ENCODE measurements at places on chromosomes 6 and 20.

GRCh38 chr6:111970426-111970825, 83.5 kb upstream of the CCN6 start:
- no peak for DNase-seq

GRCh38 chr20:61166324-61166723, 85.7 kb upstream of the CDH4 start:
- DNase-seq, result no peak

- no peak for DNase-seq
These were observed 44.6 kb downstream of the RIN2 start for GRCh38 chr20:19802492-19803158.

DNA sequence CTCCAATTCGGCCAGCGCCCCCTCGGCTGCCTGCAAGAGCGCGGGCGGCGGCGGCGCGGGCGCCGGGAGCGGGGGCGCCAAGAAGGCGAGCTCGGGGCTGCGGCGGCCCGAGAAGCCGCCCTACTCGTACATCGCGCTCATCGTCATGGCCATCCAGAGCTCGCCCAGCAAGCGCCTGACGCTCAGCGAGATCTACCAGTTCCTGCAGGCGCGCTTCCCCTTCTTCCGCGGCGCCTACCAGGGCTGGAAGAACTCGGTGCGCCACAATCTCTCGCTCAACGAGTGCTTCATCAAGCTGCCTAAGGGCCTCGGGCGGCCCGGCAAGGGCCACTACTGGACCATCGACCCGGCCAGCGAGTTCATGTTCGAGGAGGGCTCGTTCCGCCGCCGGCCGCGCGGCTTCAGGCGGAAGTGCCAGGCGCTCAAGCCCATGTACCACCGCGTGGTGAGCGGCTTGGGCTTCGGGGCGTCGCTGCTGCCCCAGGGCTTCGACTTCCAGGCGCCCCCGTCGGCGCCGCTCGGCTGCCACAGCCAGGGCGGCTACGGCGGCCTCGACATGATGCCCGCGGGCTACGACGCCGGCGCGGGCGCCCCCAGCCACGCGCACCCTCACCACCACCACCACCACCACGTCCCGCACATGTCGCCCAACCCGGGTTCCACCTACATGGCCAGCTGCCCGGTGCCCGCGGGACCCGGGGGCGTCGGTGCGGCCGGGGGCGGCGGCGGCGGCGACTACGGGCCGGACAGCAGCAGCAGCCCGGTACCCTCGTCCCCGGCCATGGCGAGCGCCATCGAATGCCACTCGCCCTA, 963 bp downstream of the FOXF2 start:
- no peak for DNase-seq

GRCh38 chr6:135581211-135581610, 83.7 kb upstream of the AHI1 start:
- no peak for DNase-seq
